ENCODE measurements at places on chromosomes 4 and X.

DNA sequence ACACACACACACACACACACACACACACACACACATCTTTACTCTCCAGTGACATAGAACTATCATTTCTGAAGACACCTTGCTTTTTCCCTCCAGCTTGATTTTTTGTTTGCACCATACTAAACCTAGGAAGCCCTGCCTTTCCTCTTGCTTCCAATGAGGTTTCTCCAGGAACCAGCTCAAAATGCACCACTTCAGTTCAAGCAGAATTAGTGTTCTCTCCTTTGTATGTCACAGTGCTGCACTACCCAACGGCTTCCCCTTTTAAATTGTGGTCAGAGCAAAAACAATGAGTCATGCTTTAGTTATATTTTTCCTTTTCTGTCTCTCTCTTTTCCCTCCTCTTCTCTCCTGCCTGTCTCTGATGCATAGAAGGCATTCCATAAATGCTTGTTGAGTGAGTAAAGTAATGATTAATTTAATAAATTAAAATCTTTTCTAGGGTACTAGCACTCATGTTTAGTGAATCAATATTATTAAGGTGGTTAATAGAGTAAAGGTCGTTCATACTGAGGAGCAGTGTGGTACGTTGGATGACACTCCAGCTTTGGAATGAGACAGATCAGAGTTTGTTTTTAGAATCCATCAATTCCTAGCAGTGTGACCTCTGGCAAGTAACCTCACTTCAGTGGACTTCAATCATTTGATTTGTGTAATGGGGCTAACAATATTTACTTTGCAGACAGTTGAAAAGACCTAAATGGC, 5.9 kb downstream of the RTL3 start:
- DNase-seq: no peak

- no peak for DNase-seq
Measured at GRCh38 chrX:145623453-145623852, 194.2 kb upstream of the SLITRK2 start.

- DNase-seq: no peak
Measured at GRCh38 chr4:6385288-6385687, 87.1 kb downstream of the PPP2R2C start.

GRCh38 chr4:94623126-94623911, 134.4 kb upstream of the BMPR1B start:
- no peak for DNase-seq

DNA sequence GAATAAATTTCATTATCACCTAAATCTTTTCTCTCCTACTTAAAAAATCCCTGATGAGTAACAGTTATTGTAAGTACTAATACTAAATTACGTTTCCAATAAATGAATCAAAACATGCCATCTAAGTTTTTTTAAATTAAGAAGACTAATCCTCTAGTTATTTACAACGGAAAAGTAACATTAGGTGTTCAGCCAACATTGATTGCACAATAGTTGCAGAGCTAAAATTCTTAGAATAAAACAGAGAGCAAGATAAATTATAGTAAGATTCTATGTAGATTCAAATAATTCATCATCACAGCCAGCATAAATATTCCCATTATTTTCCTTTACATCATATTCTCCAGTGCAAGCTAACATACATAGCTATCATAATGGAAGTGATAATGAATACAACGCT, 139.2 kb downstream of the HDX start:
- no peak for DNase-seq

DNA sequence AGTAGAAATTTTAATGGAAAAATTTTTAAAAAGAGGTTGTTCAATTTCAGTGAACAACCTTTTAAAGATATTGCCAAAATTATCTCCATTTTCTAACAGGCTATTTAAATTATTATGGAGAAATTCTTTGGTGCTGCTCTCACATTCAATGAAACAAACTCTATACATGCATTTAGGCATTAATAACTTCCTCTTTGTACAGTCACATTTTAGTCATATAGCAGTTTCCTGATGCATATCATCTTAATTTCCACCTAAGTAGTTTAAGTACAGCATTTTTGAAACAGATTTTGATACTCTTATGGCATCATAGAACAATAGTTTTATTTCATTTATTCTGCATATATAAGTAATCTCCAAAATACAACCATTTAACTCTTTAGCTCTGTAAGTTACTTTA, 500.1 kb downstream of the STPG2 start:
- no peak for DNase-seq

GRCh38 chr4:21949073-21949457, 493 bp upstream of the KCNIP4 start:
- DNase-seq: peak; percentile 13

DNA sequence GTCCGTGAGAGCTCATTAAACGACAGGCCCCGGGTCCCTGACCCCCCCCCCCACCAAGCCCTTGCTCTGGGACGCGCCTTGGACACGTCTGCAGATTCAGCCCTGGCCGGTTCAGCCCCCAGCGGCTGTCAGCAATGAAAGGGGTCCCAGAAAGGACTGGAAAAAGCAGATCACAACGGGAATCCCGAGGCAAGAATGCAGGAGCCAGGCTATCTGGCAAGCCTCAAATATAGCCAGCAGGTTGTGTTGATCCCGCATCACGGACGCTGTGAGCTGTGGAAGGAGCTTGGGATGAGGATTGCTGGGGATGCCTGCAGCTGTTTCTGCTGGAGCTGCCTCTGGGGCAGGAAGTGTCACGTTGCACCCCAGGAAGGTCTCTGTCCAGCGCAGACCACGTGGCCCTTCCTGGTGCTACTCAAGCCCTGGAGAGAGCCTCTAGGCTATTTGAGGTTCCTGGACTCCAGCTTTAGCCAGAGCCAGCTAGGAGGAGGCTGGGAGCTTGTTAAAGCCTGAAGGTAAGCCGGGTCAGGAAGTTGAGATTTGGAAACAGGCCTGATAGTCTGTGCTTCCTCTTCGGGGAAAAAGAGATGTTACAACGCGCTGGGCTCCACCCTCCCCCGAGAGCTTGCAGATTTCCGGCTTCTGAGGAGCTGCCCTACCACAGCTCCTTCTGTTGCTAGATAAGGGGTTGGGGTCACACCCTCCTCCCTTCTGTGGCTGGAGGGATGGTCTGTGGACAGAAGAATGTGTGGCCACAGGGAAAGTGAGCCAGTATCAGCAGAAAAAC, 19.3 kb upstream of the CSF2RA start:
- no peak for DNase-seq

GRCh38 chr4:43458293-43458692, 565.8 kb downstream of the GRXCR1 start:
- DNase-seq: no peak

DNA sequence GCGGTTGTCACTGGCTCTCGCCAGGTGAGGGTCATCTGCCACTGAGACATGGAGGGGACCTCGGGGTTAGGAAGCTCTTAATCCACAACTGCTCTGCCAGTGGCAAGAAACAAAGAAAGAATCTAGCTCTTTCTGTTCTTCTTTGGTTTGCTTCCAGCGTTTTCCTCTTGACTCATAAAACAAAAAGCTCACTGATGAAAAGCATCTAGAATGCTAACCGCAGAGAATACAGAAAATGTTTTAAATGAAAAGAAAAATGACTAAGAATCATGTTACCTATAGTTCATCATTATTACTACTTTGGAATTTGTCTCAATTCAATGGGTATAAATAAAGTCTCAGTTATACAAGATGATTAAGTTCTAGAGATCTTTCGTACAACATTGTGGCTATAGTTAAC, 274.8 kb upstream of the TENM3 start:
- no peak for DNase-seq

DNA sequence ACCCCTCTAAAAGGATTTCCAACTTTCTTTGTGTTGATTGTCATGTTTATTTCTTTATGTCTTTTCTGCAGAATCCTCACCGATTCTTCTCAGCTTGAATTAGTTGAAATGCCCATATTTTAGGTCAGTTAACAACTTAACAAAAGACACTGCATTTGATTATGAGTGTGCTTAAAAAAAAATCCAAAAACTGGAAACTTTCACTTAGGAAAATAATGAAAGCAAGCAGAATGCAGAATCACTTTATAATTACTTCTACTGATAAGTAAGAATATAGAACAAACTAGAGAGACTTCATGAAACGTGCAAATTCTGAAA, 111.0 kb upstream of the PTPN13 start:
- DNase-seq: no peak

DNA sequence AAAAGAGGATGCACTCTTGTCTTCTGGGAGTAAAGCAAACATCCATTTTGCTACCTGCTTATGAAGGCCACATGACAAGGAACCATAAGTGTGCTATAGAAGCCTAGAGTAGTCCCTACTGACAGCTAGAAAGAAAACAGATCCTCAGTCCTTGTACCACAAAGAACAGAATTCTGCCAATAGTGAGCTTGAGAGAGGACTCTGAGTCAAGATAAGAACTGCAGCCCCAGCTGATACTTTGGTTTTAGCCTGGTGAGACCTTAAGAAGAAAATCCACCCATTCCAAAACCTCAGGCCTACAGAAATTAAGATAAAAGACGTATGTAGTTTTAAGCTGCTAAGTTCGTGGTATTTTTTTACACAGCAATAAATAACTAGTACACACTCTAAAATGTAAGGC, 914.6 kb downstream of the PCDH19 start:
- no peak for DNase-seq

- no peak for DNase-seq
Measured at GRCh38 chr4:92791871-92792440, 488.2 kb downstream of the GRID2 start.

DNA sequence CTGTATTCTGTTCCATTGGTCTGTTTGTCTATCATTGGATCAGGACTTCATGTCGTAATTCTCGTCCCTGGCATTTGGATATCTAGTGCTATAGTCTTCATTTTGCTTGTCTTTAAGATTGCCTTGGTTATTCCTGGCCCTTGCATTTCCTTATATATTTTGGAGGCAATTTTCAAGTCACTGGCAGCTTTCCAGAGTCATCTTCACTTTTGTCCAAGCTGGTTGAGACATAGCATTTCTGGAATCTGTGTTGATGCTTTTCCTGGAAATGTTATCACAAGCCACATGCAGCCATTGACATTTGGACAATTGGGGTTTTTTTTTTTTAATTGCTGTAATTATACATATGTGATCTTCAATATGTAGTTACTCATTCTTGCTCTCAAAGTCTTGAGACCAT, 45.2 kb upstream of the HGFAC start:
- DNase-seq: no peak

- DNase-seq: no peak
Measured at GRCh38 chr4:99655308-99656081, 2.1 kb downstream of the C4orf54 start.

GRCh38 chr4:107164962-107165475, 128.9 kb upstream of the DKK2 start:
- DNase-seq: no peak

GRCh38 chrX:2632533-2633504, 58.3 kb upstream of the CD99 start:
- DNase-seq: no peak

DNA sequence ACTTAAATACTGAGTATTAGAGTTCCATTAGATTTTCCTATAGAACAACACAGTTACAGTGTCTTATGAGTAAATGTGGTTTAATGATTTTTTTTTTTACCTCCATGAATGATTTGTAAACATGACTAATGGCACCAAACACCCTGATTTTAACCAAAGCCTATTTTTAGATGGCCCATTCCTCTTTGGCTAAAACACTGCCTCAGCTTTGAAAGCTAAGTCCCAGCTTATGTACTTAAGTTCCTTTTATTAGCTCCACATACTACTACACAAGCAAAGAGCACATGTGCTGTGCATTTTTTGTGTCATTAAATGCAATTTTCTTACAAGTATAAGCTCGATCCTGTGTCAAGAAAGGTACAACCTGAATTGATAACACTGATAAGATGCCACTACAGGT, 575.6 kb upstream of the PITX2 start:
- no peak for DNase-seq

- no peak for DNase-seq
Measured at GRCh38 chr4:172009446-172010230, 196.4 kb downstream of the GALNTL6 start.

DNA sequence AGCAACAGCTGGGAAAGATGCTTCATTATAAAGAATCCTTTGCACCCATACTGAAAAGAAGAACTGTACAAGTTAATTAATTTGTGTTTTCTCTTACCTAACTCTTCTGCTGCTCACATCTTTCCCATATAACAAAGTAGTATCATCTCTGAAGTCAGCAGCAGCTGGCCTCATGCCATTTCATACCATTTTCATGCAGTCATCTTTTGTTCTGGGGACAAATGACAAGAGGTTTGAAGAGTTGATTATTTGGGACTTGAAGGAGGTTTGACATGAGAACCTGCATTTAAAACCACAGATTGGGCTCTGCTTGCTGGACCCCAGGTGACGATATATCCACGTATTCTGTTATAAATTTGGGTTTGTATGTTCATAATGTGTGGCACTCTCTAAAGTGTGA, 430.3 kb downstream of the SPRY1 start:
- no peak for DNase-seq

DNA sequence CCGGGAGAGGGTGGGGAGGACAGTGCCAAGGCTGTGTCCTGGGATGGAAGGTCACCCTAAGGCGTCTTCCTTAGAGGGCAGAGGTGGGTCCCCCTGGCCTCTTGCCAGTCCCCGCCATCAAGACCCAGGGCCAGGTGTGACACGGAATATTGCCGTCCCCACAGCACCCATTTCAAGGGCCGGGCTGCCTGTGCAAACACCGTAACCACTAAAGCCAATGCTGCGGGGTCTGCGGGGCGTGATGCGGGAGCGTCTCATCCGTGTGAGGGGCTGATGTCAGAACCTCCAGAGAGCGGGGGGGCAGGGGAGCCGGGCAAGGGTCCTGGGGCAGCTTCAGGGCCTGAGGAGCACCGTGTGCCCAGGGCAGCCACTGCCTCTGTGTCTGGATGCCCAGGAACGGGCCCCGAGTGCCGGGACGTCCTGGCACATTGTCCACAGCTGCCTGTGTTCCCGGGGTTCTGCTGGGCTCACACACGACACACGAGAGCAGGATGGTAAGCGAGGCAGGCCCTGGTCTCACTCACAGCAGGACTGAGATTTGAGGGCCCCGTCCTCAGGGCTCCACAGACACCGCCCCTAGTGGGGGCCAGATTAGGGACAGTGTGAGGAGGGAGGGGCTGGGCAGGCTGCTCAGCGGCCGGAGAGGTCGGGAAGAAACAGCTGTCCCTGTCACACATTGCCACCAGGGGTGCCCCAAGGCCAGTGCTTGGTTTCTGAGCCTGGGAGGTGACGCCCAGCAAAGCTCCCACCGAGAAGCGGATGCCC, 29.2 kb downstream of the NKX1-1 start:
- no peak for DNase-seq
